ENCODE measurements at places on chromosomes 12 and 14.

- no peak for DNase-seq
Measured at GRCh38 chr12:118375348-118375747, 1.0 kb upstream of the SUDS3 start.

DNA sequence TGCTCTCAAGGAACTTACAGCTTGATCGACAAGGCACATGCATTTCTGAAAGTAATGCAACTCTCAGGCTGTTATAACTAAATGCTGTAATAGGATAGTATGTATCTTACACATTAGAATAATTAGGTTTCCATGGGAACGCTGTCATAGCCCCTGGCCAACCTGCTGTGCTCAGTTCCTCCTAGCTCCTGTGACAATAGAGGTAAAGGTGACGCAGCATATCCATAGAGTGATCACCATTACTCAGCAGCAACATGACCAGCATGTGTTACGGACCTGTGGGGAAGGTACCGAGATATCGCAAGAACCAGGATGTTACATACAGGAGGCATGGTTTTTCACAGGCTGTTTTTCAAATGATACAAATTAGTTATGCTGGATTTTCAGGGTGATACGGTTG, 150.7 kb downstream of the CAND1 start:
- no peak for DNase-seq

DNA sequence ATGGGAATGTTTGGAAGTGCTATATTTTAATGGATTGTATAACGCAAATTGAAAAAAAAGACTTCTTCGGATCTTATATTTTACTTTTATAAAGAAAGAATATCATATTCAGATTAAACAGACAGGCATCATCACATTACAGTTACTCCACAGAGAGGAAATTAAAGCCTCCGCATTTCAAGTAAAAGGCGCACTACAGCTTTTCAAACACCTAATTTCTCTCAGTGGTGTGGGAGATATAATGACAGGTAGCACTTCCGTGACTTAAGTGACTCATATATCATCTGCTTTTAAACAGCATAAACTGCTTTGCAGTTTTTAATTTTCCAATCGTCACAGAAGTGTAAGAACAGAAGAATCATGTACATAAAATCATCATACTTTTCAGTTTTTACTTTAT, 751.4 kb downstream of the FSCB start:
- no peak for DNase-seq

- DNase-seq: no peak
Measured at GRCh38 chr12:89259821-89260220, 92.5 kb downstream of the DUSP6 start.

GRCh38 chr14:52312931-52313355, 1.2 kb upstream of the PTGER2 start:
- no peak for DNase-seq

DNA sequence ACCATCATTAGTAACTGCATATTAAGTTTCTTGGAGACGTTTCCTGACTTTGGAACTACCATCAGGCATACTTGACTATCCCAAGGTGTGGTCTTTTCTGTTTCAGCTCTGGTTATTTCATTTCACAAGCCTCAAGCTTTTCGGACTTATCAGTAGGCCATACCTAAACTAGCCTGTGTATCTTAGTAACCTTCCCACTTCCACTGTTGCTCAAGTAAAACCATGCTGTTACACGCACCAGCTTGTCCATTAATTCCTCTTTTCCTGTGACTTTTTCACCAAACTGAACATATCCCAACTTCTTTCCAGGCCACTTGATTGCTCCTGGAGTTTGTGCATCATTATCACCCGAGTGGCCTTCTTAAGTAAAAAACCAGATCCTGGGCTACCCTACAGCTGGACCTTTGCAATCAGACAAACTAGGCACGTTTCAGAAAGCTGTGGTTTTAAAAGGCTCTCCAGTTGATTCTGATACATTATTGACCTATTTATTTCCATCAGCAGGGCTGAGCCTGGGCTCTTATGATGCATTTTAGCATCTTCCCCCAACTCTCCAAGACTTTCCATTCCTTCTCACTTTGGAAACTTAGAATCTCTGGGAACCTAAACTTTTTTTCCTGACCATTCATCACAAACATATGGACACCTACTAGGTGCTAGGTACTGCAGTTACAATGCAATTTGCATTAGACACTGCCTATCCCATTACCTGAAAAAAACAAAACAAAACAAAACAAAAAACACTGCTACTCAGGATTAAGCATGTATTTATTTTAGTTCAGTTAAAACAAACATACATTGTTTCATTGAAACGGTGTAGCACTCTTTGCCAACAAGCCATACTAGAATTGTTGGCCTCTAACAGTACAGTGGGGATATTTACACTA, 14.9 kb downstream of the SLC38A2 start:
- DNase-seq: no peak

GRCh38 chr12:4286771-4287317, 13.3 kb downstream of the CCND2 start:
- DNase-seq: no peak

GRCh38 chr12:49505672-49506071, 33.2 kb upstream of the KCNH3 start:
- DNase-seq: no peak

DNA sequence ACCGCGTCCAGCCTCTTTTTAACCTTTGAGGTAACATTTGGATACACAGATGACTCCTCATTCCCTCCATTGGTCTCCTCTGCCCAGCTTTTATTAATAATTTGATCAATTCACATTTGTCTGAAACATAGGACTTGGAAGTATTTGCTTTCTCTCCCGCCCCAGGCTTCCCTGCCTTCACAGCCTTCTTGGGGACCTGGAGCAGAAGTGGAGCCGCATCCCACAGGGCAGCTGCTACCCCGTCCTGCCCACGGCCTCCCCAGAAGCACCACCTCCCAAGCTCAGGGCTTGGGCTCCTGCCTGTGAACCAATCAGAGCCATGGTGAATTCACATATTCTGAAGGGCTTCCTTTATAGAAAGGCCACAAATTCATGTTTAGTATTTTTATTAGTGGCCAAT, 97.6 kb downstream of the PIWIL1 start:
- no peak for DNase-seq

- no peak for DNase-seq
Measured at GRCh38 chr14:34046799-34047520, 96.1 kb upstream of the EGLN3 start.

- DNase-seq: no peak
Measured at GRCh38 chr14:24086193-24086955, 7.7 kb upstream of the PCK2 start.
